CD4-positive, alpha-beta T cell treated with Interferon alpha-2 for 1 hour (primary cell): ENCODE measurements at places on chromosomes 7 and 10.

GRCh38 chr10:119025776-119026175 lies 3.7 kb upstream of the NANOS1 start:
- DNase-seq: no peak

DNA sequence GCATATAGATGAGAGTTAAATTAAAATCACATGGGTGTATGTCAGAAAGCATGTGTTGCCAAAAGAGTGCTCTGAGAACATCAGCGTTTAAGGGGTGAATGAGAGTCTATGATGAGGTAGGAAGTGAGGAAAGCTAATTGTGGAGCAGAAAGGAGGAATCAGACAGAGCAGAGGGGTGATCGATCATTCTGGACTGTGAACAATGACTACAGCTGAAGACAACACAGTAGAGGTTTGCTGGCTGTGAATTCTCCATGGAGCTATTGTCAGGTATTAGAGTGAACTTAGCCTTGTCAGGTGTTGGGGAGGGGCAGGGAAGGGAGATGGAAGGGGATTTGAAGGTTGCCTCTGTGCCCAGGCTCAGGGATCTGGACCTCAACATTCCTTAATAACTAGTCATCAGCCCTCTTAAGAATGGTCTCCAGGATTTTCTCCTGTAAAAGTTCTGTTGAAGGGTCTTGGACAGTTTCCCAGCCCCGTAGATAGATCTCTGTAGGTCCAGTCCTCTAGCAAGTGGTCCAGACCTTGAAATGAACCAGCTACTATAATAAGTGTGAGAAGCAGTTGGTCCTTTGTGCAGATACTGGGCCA lies 57.1 kb downstream of the KIF5B start:
- no peak for DNase-seq

DNA sequence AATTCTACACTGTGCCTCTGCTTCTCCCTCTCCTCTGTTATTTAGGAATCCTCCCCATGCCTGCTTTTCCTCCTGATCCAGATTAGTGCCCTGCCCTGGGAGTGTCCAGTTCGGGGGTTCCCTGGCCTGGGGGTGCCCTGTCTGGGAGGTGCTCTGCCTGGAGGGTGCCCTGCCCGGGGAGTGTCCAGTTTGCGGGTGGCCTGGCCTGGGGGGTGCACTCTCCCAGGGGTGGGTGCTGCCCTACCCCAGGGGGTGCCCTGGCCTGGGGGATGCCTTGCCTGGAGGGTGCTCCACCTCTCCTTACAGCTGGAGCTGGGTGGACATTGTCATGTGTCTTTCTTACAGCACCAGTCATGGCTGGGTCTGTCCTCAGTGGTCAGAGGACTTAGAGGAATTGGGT lies 20.2 kb downstream of the RAMP3 start:
- DNase-seq: no peak

GRCh38 chr7:102991077-102991539 lies 78.3 kb downstream of the LRRC17 start:
- DNase-seq: no peak

GRCh38 chr7:6252748-6253147 lies 19.7 kb downstream of the CYTH3 start:
- no peak for DNase-seq

- no peak for DNase-seq
Measured at GRCh38 chr10:34581801-34582532, 233.1 kb downstream of the PARD3 start.

- no peak for DNase-seq
Measured at GRCh38 chr10:115871855-115872254, 401.2 kb downstream of the GFRA1 start.

GRCh38 chr7:81231301-81231838 lies 312.5 kb upstream of the SEMA3C start:
- DNase-seq: no peak

DNA sequence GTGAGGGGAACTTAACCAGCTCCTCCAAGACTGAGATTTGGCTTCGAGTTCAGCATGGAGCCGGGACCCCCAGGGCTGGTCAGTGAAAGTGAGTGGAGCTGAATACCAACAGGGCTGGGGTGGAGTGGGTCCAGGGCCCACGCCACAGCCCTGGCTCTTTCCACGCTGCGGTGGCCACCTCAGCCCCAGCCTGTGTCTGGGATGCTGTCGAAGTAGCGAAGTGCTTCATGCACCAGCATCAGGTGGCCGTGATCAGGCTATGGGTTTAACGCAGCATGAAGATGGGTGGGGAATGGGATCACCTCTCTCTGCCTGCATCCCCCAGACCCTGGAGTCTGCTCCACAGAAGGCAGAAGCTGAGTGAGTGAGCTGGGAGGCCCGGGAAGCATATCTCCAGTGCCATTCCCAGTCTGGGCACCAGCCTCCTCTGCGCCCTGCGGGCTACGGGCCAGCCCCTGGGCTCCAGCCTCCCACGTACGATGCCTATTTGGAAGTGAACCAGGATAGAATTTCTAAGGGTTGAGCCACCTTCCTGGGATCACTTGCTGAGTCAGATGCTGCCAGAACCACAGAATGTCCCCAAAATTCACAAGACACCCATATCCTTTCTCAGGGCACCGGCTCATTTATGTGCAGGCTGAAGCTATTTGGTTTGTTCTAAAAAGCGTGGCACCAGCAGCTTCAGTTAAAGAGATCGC lies 131.1 kb upstream of the CHST15 start:
- DNase-seq: no peak

GRCh38 chr10:77417806-77418640 lies 219.6 kb downstream of the KCNMA1 start:
- no peak for DNase-seq

DNA sequence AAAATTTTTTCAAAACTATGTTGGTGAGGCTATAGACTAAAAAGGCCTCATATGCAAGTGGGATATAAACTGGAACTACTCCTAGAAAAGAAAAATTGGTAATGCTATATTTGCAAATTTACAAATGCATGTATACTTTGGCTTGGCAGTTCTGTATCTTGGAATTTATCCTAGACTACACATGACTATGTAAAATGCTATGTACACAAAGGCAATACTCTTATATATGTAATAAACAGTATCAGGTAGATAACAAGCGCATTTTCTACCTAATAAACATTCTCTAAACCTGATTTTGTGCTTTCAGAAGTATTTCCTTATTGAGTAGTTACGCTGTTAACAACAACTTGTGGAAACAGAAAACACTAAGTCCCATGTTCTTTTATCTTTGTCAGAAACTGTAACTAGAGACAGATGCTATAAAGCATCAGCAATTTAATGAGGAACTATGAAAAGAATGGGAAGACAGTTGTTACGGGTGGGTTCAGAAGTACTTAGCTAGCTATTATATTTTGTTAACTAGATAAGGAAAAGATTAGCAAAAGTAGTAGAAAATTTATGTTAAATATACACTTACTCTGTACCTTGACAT lies 107.8 kb downstream of the ARHGAP12 start:
- no peak for DNase-seq

- no peak for DNase-seq
Measured at GRCh38 chr7:15679306-15679705, 7.2 kb downstream of the MEOX2 start.

- DNase-seq: no peak
Measured at GRCh38 chr10:133007360-133007858, 65.0 kb upstream of the CFAP46 start.

DNA sequence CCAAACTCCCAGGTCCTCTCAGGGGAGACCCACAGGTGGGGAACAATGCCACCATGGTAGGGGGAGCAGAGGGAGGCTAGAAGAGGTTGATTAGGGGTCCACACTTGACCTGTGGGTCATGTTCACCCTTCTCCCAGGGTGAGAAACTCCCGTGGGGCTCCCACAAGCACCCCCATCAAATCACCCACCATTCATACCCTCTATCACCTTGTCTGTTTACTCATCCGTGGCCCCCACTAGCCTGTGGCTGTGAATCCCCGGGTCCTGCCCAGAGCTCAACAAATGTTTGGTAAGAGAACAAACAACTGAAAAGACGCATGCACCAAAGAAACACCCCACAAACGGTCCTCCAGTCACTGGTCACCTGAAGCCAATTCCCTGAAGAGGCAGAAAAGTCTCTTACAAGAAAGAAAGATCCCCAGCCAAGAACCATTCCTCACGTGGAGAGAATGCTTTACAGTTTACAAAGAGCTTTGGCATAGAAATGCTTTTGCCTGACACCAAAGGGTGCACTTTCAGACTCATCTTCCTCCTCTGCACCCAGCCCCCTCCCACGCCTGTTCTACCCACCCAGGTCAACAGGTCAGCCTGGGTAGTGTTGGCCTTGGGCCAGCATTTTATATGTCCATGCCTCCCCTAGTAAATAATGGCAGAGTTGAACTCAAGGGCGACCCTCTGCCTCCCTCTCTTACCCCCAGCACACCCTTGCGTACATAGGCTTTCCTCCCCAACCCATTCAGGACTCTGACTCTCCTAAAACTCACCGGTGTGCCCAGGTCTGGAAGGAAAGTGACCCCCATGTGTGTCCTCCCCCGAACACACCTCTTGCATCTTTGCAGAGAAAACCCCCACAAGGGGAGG lies 1.9 kb downstream of the ZCCHC24 start:
- no peak for DNase-seq

GRCh38 chr7:77794000-77794399 lies 4.2 kb downstream of the TMEM60 start:
- no peak for DNase-seq

GRCh38 chr10:20288060-20288459 lies 471.8 kb downstream of the PLXDC2 start:
- DNase-seq: no peak

GRCh38 chr7:47908720-47909119 lies 39.5 kb downstream of the PKD1L1 start:
- DNase-seq: no peak

GRCh38 chr7:63067897-63068585 lies 930.6 kb upstream of the ZNF722 start:
- no peak for DNase-seq

- DNase-seq: no peak
Measured at GRCh38 chr7:115267503-115267902, 345.6 kb downstream of the MDFIC start.

DNA sequence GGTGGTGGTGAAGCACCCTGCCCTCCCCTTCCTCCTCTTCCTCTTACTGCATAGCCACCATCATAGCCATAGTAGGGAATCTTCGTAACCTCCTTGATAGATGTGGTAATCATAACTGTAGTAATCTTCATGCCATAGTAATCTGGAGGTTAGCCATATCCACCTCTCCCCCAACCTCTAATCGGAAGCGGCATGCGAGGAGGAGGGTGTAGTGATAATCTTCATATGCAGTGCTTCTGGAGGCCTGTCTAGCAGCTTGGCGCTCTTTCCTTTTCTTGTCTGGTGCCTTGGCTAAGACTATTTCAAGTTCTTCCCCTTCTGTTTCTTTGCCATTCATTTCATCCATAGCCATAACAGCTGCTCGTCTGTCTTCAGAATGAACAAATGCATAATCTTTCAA lies 90.9 kb downstream of the MLLT10 start:
- no peak for DNase-seq

GRCh38 chr10:81479316-81479715 lies 395.7 kb upstream of the NRG3 start:
- DNase-seq: no peak

- DNase-seq: no peak
Measured at GRCh38 chr10:126083009-126083408, 186.6 kb downstream of the FANK1 start.

DNA sequence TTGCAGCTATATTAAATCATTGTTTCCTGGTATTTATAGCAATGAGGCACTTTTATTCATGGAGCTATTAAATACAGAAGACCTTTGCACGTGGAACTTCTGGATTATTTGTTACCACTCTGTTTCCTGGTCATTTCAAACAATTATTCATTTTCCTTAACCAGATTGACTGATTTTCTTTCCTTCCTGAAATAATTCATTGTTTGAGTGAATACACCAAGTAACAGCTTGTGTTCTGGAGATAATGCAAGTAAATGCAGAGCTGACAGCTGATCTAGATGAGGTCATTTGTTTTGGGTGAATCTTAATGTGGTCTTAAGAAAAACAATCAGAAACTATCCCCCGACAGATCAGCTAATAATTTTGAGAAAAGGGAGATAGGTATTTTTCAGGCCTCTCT lies 497.7 kb downstream of the KIF20B start:
- no peak for DNase-seq

DNA sequence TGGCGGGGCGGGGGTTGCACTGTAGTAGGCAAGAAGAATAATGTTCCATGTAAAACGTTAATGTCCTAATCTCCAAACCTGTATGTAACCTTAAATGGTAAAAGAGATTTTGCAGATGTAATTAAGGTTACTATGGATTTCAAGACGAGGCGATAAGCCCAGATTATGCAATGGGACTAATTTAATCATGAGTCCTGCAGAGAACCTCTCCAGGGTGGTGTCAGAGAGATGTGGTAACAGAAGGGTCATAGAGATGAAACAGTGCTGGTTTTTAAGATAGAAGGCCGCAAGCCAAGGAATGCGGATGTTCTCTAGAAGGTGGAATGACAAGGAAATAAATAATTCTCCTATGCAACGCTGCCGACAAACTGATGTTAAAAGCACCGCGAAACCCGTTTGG lies 57.1 kb downstream of the UBE3C start:
- DNase-seq: no peak

- DNase-seq: no peak
Measured at GRCh38 chr10:90041585-90041984, 340.2 kb downstream of the KIF20B start.

DNA sequence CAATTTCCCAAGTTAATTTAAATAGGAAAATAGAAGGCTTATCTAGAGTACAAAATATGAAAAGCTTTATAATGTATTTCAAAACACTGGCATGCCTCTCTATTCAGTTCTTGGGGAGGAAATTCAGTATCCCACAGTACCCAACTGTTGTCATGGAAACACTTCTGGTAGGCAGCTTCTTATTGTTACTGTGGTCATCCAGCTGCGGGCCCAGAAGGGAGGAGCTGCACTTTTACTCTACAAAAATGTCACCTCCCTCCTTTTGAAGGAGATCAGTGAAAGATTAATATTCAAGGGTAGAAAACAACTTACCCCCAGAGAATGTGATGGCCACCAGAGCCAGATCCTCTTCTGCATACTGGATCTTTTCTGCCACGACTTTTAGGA lies 202.8 kb downstream of the RAPGEF5 start:
- DNase-seq: no peak

- DNase-seq: no peak
Measured at GRCh38 chr10:1100691-1101368, 44.6 kb downstream of the WDR37 start.

DNA sequence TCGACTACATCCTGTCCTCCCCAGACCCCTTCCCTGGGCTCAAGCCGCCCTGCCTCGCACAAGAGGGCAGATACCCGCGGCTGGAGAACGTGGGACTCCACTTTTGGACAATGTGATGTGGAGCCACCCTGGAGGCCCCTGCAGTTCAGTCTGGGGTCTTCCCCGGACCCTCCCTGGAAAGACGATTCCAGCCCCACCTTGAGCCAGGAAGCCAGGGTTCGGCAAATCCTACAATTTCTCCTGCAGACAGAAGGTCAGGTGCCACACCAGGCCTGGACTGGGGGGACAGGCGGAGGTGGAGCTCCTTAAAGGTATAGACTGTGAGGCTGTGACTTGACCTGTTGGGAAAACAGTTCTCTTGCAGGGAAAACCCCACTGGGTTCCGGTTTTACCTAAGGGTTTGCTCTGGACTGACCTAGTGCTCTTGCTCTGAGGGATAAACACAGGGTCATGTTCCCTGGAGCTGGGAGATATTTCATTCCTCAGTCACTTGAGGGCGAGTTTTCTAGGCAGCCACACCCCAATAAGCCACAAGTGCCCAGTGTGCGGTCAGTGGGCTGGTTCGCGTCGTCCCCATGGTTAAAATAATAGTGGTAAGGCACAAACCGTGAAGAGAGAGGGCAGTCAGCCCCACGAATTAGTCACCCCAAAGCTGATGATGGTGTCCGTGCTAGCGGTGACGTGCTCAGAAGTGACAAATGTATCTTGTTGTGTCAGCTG lies 1.6 kb downstream of the FOXL3 start:
- DNase-seq: no peak

GRCh38 chr7:27364344-27364758 lies 121.7 kb downstream of the EVX1 start:
- no peak for DNase-seq

GRCh38 chr7:16770657-16771329 lies 17.2 kb downstream of the TSPAN13 start:
- DNase-seq: no peak
